ENCODE measurements at places on chromosomes 13 and 19.

DNA sequence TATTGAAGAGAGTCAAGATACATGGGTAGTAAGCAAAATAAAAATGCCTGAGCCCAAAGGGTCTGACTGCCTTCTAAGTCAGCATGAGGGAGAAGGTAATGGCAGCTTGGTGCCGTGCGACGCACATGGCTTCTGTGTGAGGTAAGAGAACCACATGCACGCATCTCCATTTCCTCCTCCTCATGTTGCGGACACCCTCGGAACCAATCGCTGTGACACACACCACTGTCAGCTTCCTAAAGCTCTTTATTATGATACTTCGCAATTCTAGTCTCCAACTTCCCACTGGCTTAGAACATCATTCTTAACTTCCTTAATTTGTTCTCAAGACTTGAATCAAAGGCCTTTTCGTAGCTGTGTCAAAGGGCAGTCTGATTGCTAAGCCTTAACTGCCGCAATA is 170.1 kb downstream of the OXGR1 start:
- DNase-seq: no peak

DNA sequence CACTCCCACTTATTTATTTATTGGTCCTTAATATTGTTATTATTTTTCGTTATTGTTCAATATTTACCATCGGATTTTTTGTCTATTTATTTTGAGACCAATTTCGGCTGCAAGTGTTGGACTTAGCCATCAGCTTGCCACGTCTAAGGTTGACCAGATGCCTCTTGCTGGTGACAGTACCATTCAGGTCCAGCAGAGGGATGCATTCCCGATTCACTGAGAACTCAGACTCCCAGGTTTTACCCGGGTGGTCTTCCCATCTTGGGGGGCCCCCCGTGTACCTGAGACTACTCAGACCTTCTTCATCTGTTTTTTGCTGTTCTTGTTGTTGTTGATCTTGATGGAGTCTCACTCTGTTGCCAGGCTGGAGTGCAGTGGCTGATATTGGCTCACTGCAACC is 1435.2 kb downstream of the UQCRFS1 start:
- no peak for DNase-seq

DNA sequence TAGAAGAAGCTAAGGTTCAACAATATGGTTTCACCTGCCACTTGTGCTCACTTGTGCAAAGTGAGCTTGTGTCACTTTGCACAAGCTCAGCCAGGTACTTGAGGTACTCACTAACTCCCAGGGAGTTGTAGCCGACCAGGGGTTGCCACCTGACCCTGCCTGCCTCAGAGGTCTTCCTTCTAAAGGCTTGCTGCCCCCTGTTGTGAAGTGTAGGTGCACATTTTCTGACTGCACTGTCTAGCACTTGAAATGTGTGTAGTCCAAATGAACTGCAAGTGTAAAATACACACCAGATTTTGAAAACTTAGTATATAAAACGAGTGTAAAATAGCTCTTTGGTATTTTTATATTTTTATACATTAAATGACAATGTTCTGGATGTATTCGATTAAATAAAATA is 230.8 kb downstream of the DLEU7 start:
- DNase-seq: no peak

- peak; percentile 54 for DNase-seq
These were observed 5.6 kb downstream of the UHRF1 start for GRCh38 chr19:4914736-4915501.

GRCh38 chr13:98458431-98458830 is 118.5 kb downstream of the STK24 start:
- DNase-seq: no peak

GRCh38 chr19:55118401-55118991 is 1.1 kb upstream of the PPP1R12C start:
- DNase-seq: peak; percentile 30

GRCh38 chr13:60612593-60612992 is 215.6 kb downstream of the TDRD3 start:
- DNase-seq: peak; percentile 13

DNA sequence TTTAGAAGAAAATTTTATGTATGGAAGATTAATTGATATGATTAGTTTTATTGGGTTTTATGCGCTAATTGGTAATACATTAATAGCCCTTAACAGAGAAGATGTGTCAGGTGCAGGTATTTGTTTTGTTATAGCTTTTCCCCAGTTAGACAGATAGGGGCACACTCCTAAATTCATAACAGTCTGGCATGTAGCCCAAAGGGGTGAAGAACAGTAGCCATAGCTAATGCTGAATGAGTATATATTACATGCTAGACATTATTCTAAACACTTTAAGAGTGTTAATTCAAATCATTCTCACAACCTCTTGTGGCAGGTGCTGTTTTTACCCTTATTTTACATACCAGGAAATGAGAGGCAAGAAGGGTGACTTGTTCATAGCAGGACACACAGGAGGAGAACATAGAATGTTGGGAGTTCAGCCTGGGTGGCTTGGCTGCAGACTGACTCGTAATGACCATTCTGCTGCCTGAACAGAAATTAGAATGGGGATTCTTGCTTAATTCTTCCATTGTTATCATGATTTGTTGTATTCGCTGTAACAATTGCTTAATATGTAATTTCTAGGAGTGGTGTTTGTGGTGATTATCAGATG is 20.1 kb downstream of the PCCA start:
- peak; percentile 7 for DNase-seq

DNA sequence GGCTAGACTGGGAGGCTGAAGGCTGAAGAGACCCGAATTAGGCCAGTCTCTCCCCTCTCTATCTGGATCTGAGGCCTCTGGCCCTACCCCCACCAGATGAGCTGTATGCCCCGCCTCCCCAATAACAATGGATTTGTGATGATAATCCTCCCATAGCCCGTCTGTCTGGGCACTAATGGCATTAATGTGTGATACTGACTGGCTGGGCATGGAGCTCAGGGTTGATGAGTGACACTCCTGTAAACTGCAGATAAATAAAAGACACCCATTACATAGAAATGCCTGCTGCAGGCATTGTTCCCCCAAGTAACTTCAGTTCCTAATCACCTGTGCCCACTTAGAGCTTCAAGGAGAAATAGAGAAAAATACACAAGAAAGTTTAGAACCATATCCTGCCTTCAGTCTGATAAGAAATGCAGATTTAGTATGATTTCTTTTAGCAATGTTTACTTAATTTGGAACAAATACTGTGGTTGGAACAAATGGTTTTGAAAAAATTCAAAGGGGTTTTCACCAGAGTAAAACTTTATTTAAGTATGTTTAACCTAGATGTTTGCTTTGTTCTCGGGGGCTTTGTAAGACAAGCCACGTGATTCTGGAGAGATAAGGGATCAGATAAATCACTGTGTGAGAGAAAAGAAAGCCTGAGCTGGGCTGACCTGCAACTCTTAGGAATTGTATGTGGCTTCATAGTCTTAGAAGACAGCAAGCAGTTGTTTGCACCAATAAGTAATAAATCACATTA is 60.3 kb downstream of the TNFRSF19 start:
- DNase-seq: no peak

- no peak for DNase-seq
These were observed 206.3 kb downstream of the SLITRK5 start for GRCh38 chr13:87877477-87877876.

Data from AG10803 (cell line).